ENCODE measurements at places on chromosomes 7 and 10.

DNA sequence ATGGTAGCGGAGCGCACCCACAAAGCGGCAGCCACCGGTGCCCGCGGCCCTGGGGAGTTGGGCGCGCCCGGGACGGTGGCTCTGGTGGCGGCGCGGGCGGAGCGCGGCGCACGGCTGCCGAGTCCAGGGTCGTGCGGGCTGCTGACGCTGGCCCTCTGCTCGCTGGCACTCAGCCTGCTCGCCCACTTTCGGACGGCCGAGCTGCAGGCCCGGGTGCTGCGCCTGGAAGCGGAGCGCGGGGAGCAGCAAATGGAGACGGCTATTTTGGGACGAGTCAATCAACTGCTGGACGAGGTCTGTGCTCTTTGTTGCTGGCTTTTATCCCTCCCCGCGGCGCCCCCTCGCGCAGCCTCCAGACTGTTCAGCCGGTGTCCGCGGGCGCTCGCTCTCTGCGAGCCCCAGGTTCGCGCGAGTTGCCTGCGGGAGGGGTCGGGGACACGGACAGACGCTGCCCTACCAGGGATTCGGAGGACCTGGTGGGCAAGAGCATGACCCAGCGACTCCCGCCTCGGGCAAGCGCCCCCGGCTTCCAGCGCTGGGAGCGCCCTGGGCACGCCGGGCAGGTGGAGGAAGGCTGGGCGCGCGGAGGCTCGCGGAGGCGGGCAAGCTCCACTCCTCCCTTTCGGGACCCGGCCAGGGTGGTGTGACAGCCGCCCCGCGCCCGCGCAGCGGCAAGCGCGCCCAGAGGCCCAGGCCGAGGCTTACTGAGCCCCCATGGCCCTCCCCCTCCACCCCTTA is 887 bp downstream of the COL13A1 start:
- no peak for DNase-seq

DNA sequence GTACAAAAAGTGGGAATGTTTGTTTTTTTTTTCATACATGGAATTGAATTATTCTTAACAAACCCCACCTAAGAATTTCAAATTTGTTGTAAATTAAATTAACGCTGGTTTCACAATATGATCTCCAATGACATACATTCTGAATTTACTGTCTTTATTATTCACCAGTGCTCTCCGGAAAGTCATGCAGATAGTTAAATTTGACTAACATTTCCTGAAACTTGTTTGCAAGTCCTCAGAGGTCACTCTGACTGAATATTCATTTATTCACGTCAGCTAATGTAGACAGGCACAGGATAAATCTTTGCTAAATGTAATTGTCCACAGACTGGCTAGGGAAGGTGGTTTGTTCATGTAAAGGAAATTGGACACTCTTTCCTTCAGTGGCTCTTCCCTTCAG is 730.4 kb downstream of the PHTF2 start:
- DNase-seq = no peak

- DNase-seq = peak; percentile 86
Observed at GRCh38 chr7:64313740-64314491, at the start of gene ZNF736. Gene ZNF736, plus strand, starts transcription at chr7:64313961. Its CDS starts 190 bp downstream, at chr7:64314151.

- no peak for DNase-seq
Observed at GRCh38 chr7:52540041-52540440, 495.4 kb upstream of the POM121L12 start.

GRCh38 chr7:51067258-51067657 is 249.4 kb downstream of the COBL start:
- DNase-seq = no peak

DNA sequence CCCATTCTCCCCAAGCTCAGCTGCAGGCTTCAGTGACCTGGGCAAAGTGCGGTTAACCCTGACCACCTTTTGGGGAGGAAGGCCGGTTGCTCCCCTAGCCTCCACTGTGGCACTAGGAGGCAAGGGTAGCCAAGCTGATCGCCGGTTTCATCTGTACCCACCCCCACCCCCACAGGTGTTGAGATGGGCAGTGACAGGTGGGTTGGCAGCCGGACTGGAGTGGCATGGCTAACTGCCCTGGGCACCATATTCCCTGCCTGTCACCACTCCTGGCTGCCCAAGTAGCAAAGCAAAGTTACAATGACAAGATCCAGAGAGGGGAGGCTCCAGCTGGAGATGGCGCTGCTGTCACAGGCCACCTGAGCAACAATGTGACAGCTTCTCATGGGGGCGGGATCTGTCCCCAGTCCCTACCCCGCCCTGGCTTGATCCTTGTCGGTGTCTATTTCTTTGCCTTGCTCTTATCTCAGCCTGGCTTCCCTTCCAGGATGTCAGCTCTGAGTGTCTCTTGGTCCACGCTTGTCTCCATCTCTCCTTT is 27.0 kb upstream of the BMS1 start:
- DNase-seq = no peak

DNA sequence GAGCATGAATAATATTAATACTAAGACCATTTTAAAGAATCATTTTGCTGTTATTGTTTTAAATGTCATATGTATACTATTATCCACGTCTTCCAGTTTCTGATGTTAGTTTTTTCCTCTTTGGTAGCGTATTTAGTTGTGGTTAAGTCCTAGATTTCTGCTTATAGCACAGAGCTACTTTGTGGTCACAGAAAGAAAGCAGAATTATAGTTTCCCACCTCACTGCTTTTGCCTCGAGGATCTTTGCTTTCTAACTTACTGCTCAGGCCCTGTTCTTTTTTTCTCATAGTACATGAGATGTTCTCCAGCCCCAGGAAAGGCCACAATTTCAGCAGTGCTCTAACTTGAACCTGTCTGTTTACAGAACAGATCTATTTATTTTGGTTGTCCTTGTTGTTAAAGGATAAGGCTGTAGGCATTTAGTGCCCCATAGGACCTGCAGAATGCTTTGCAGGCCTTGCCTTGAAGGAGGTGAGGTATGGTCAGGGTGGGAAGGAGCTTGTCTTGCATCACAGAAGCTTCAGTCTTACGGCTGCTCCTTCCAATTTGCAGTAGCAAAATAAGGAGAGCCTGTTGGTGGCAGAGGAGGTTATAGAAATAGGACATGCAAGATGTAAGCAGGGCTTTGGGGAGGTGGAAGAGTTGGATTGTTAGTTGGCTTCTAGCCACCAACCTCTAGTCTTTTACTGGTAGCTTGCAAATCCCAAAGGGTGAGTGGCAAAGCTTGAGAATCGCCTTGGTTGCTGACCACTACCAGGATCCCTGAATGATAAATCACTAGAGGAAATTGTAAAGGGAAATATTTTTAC is 129.1 kb downstream of the LRRC4 start:
- no peak for DNase-seq

GRCh38 chr7:151411551-151411950 is 1.7 kb upstream of the WDR86 start:
- no peak for DNase-seq

- no peak for DNase-seq
Observed at GRCh38 chr7:122013065-122013464, 131.0 kb downstream of the AASS start.

DNA sequence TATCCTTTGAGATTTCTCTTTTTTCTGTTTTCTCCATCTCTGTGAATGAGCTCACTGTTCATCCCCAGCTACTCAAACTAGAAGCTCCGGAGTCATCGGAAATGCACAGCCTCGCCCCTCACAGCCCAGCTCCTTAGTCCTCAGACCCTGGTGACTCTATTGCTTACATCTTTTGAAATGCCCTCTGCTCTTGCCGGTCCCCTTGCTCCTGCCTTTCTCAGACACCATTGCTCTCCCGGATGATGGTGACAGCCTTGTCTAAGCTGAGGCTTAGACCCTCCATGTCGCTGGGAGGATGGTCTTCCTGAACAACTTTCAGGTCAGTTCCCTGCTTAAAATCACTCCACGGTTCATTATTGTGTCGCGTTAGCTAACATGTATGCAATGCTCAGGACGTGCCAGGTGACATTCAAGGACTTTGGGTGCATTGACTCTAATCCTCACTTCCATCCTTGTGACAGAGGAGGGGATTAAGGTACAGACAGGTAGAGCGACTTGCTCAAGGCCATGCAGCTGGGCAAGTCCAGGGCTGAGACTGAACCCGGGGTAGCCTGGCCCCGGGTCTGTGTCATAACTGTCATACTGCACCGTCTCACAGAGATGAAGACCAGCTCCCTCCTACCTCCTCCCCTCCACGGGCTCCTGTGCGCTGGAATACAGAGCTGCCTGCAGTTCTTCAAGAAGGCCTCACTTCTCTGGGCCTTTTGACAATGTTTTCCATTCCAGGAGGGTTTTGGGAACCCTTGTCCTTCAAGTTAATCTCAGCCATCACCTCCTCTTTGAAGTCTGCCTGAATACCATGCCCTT is 4.3 kb upstream of the UCMA start:
- DNase-seq = no peak

DNA sequence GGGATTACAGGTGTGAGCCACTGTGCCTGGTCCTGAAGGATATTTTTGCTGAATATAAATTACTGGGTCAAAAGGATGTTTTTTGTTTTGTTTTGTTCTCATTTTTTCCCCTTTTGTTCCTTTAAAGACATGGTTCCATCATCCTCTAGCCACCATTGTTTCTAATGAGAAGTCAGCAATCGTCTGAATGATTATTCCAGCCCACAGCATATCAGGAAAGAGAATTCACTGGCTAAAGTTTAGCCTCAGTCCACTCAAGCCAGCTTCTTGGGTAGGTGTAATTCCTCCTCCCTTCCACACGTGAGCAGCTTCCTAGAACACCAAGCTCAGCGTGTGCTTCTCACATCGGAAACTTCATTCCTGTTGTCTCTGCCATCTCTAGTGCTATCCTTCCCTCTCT is 112.8 kb upstream of the INSIG1 start:
- no peak for DNase-seq

DNA sequence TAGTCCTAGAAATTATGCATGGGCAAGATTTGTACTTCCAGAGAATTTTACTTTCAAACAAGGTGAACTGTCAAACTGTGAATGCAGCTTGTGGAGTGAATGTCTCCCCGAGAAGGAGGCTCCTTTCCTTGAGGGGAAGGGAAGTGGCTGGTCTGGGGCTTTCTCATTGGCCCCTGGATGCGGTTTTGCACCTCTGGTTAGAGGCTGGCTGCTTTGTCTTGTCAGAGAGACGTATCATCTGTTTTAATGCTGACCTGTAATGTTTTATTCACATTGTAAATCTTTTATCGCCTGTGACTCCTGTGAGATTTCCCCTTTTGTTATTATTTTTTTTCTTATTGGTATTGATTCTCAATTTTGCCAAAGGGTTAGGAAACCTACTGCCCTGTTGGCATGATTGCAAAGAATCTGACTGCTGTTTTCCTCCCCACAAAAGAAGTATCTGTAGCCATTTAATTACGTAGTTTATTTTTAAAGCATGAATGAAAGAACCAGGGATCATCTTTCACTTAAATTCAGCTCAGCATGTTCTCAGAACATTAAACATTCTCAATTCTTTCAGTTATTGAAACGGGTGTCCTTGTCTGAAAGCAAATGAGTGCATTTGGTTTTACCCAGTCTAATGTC is 238.3 kb upstream of the NFE2L3 start:
- no peak for DNase-seq

GRCh38 chr10:99656199-99657064 is 2.9 kb upstream of the ENTPD7 start:
- DNase-seq = no peak

DNA sequence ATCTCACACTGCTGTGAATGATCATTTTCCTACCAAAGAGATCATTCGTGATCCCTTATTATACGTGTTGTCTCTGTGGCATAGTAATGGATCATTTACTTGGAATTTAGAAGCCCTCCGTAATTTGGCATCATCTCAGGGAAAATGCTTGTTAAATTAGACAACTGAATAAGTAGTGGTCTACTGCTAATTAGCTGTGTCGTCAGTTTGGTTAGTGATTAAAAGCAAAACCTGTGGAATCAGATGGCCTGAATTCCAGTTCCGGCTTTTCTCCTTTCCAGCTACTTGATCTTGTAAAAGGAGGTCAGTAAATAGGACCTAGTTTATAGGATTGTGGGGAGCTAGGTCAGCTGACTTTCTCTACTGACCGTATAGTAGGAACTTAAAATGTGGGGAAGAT is 65.6 kb downstream of the RBM33 start:
- no peak for DNase-seq

DNA sequence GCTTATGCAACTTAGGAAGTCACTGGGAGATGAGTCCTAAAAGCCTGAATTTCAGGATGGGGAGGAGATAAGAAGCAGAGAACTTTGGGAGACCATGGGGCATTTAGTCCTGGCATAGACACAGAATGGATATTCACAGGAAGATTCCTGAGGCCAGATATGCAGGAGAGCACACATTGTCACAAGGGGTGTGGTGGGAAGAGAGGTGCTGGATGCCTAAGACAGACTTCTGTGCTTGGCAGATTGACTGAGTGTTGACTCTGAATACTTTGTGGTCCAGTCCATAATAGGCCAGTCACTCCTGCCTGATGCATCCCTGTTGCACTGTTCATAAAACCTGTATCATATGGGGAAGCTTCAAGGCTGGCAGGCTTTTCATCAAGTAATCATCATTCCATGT is 18.5 kb downstream of the SRI start:
- DNase-seq = no peak

- peak; percentile 38 for DNase-seq
Observed at GRCh38 chr10:77926566-77927401, at the start of gene DLG5. Gene DLG5, minus strand, starts transcription at chr10:77926755. Its CDS starts 235 bp downstream, at chr10:77926520.

DNA sequence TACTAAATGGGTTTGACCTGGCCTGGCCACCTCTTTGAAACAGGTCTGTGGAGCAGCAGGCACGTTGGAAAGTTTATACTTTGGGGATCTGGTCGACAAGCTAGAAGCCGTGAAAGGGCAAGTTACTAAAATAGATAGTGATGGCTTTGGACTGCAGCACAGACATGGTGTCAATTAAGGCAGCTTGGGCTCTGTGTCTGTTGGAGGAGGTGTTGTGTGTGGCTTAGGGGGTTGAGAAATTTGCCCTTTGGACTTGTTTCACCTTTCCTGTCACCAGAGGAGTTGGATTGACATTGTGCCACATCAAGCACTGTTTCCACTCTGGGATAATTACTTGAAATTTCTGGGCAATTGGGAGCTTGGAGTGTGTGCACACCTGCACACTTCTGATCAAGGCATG is 251.8 kb upstream of the MKI67 start:
- no peak for DNase-seq

- no peak for DNase-seq
Observed at GRCh38 chr7:120735791-120736190, 122.2 kb downstream of the TSPAN12 start.

- no peak for DNase-seq
Observed at GRCh38 chr7:41809940-41810576, 107.2 kb upstream of the INHBA start.

DNA sequence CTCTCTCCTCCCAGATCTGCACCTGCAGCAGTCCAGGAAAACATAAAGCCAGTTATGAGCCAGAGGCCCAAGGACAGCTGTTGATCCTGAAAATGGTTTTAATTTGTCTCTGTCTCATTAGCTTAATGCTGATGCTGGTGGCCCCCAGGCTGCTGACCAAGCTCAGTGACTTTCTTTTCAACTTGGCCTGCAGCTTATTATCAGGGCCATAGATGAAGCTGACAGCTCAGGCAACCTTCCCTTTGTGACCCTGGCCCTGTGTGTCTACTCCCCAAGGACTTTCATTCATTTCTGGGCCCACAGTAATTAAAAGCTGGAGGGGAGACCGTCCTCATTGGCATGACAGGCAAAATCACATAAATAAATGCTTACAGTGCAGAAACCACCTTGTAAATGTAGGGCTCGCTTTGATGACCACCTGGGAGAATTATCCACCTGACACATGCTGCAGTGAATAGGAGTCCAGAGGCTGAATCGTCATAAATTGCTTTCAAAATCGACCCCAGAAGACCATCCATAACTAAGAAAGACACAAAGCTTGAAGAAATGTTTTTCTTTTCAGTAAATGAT is 138.5 kb downstream of the NPY start:
- DNase-seq = no peak

- no peak for DNase-seq
Observed at GRCh38 chr7:56256108-56256507, 139.9 kb upstream of the NUPR2 start.

GRCh38 chr7:2894118-2894940 is 50.2 kb upstream of the GNA12 start:
- DNase-seq = peak; percentile 75
